ENCODE measurements at places on chromosomes 1 and 21.

GRCh38 chr21:45590726-45591618 is 48.7 kb upstream of the SLC19A1 start:
- peak; percentile 13 for DNase-seq

DNA sequence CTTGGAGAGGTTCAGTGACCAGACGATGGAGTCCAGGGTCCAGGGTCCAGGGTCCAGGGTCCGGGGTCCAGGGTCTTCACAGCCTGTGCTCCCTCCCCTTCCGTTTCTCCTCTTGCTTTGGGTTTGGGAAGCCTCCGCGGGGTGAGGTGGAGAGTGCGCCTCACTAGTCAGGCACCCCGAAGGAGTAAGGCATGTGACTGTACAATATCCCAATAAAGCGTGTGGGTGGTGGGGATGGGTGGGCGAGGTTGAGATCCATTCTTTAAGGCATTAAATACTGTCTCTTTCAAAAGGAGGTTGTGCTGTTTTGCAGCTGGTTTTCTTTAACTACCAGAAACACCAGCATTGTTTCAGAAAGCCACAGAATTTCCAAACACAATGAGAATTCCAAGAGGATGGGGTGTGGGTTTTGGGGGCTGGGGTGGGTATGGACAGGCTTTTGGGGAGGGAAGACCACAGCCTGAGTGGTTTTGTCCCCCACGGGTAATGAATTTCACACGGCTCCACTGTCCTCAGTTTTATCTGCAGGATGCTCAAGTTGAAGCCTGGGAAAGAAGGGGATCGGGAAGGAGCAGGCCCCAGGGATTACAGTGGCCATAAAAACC is 65.7 kb downstream of the KIF26B start:
- DNase-seq = no peak

- no peak for DNase-seq
Measured at GRCh38 chr1:91729621-91730358, 156.2 kb downstream of the TGFBR3 start.

DNA sequence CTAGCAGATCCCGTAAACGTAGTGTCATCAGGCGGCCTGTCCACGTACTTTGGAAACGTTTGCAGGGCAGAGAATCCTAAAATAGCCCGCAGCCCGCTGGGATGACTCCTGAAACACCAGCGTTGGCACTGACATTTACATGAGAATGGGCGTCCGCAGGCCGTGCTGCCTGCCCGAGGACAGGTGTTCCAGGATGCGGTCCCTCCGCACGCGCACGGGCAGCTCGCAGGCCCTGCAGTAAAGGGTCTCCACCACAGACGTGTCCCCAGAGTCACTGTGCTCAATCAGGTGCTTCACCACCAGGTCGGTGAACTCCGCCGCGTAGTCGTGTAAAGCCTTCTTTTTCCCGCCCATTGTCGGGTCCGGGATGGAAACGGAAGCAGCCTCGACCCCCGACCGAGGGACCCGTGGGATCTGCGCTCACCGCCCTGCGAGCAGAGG is 5.8 kb upstream of the CCDC27 start:
- no peak for DNase-seq

GRCh38 chr1:6092211-6092610 is 46.5 kb downstream of the KCNAB2 start:
- DNase-seq = no peak

- peak; percentile 12 for DNase-seq
Measured at GRCh38 chr1:153790966-153791647, 15.9 kb downstream of the SLC27A3 start.

GRCh38 chr1:211870156-211870555 is 39.6 kb upstream of the LPGAT1 start:
- DNase-seq = no peak

DNA sequence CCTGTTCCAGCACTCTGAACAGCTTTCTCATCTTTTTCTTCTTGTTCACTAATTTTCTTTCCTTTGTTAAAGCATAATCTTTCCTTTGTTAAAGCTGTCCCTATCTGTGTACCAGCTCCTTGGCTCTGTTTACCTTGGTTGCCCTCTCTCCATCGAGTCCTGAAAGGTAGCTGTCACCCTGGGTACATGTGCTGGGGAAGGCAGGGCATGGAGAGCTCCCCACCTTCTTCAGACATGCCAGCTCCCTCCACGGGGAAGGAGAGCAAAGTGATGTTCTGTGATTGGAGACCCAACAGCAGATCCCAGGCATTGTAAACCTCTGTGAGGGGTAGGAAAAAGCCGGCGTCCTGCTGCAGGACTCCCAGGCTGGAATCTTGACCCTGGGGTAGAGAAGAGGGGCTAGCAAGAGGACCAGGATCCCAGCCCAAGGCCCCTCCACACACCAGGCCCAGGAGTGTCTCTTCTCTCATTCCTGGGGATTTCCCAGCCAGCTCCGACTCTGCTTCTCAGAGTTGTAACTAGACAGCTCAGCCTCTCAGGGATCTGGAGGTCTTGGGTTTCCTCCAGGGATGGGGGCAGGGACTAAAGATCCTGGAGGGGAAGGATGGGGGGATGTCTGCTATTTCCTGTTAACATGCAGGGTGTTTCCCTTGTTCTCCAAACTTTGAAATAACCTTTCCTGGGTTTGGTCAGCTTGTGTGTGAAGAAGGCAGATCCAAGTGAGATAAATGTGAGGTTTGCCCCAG is 34.4 kb downstream of the TMCC2 start:
- DNase-seq = no peak

DNA sequence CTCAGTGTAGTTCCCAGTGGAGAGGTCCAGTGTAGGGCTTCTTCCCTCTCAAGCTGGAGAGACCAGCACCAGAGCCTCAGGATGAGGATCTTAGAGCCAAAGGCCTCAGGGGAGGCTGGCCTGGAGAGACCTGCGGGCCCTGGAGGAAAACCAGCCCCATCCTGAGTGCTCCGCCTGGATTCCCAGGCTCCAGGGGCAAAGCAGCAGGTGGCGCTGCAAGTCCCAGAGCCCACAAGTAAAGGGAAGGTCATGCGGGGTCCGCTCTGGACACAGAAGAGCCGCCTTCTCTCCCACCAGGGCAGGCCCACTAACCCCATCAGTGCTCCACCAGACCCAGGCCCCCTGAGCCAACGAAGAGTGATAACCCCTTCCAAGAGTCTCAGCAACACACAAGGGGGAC is 22.7 kb downstream of the PGBD5 start:
- DNase-seq = no peak

GRCh38 chr21:36163750-36164741 is 7.4 kb downstream of the DOP1B start:
- DNase-seq = no peak

- DNase-seq = no peak
Measured at GRCh38 chr1:208211921-208212843, 32.0 kb downstream of the PLXNA2 start.

GRCh38 chr1:93845538-93846205 is 33.3 kb downstream of the DNTTIP2 start:
- peak; percentile 73 for DNase-seq

DNA sequence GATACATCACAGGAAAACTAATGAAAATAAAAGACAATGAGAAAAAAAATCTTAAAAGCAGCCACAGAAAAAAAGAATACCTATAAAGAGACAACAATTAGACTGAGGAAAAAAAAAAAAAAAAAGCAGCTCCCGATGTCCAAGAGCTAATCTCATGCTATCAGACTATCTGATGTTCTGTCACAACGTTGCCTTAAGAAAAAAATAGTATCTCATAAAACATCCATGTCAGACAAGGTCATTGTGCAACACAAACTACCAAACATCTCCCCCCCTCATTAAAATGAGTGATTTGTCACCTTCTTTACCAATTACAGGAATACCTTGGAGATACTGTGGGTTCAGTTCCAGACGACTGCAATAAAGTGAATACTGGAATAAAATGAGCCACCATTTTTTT is 68.9 kb downstream of the ZNF644 start:
- DNase-seq = no peak

DNA sequence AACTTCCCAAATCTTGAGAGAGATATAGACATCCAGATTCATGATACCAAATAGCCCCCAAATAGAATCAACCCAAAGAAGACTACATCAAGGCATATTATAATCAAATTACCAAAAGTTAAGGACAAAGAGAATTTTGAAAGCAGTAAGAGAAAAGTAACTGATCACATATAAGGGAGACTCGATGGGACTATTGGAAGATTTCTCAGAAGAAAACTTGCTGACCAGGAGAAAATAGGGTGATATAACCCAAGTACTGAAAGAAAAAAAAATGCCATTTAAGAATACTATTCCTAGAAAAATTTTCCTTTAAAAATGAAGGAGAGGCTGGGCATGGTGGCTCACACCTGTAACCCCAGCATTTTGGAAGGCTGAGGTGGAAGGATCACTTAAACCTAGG is 30.5 kb upstream of the WNT2B start:
- no peak for DNase-seq

- no peak for DNase-seq
Measured at GRCh38 chr1:31575369-31576140, 760 bp upstream of the TINAGL1 start.

DNA sequence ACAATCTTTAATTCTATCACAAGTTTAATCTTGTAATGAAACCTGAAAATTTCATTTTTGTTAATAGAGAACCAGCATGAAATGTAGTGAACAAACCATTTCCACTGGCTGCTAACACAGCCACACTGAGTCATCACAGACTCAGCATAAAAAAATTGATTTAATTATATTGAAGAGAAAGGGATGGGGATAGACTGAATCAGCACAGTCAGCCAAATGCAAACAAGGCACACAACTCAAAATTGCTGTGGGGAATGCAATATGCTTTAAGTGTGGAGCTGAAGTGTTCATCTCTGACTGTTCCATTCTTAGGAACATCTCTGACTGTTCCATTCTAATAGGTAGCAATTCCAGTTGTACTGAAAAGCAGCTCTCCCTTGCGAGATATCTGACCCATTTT is 299.8 kb downstream of the MRPL39 start:
- no peak for DNase-seq

DNA sequence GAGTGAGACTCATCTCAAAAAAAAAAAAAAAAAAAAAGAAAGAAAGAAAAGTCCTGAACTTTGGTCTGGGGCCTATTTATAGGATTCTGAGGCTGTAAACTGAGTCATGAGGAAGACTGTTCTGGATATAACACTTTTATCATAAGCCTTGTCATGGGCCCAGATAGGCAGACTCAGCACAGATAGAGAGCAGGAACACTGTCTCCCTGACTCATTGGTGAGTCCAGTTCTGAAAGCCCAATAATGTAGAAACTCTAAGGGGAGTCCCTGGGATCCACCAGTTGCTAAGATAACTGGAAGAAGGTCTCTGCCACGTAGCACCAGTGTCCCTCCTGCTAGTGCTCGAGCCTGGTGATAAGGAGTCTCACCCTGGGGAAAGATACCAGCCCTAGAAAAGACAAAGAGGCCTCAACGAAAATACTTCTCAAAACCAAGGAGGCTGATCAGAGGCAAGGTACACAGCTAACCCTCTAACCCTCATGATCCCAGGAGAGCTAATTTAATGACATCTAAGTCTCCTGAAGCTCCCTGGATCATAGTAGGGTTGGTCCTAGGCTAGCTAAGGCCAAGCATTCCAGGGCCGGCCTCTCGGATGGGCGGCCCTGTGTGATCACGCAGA is 43.5 kb downstream of the LPAR3 start:
- DNase-seq = no peak

- DNase-seq = no peak
Measured at GRCh38 chr1:82366689-82367088, 566.0 kb downstream of the ADGRL2 start.

DNA sequence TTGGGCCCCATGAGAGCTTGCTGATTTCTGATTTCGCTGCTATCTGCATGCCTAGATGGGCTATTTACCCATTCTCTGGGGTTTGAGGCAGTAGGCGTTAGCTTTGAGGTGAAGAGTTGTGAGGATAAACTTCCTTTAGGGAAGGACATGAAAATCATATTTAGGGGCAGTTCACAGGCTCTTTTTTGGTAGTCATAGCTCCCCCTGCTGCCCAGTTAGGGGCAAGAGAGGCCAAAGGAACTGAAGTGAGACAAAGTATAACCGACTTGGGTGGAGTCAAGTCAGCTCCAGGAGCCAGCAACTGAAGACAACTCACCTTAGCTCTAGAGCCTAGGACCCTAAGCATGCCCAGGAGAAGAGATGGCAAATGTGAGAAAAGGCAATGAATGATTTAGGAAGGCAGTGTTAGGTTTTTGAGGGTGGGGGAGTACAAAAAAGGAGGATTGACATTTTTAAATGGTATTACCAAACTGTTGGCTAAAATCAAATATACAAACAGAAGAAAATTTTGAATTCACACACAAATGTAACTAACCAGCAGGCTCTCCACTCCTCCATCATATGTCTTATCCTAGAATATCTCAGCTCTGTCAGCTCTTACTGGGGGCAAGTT is 625.2 kb downstream of the LMO4 start:
- peak; percentile 60 for DNase-seq

GRCh38 chr1:205565799-205566198 is 61.3 kb downstream of the CDK18 start:
- no peak for DNase-seq

GRCh38 chr21:32499249-32500055 is 85.9 kb downstream of the TCP10L start:
- DNase-seq = no peak

DNA sequence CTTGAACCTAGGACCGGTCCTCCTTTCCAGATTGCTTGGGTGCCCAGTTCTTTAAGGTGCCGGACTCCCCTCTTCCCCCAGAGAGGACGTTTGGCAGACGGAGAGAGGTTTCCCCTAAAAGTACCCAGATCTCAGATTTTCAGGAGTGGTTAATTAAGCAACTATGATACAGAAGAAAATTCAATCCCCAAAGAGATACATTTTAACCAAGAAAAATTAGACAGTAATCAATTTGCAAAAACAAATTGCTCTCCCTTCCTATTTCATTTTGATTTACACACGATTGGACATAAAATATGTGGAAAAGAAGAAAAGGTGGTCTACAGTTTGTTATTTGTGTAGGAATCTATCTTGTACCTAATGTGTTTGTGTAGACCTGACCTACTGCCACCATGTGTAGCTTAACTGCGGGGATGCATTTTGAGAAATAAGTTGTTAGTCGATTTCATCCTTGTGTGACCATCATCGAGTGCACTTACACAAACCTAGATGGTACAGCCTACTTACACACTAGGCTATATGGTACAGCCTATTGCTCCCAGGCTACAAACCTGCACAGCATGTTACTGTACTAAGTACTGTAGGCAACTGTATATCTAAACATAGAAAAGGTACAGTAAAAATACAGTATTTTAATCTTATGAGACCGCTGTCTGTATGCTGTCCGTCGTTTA is 755 bp downstream of the RPAP2 start:
- DNase-seq = no peak

GRCh38 chr21:36171336-36171735 is 14.7 kb downstream of the DOP1B start:
- no peak for DNase-seq

GRCh38 chr1:115649964-115650363 is 8.2 kb downstream of the VANGL1 start:
- DNase-seq = no peak

Measured in CD4-positive, alpha-beta T cell treated with Interleukin-15 for 4 hours (primary cell).